ENCODE measurements at places on chromosomes 6 and 20. TPM values are rescaled to one million over a fixed set of nuclear protein-coding genes. Genes with fewer than 3 reads are reported as not detected.

The PPP1R3G gene
- not detected for polyA plus RNA-seq

The TPX2 gene
- 3.1 TPM for polyA plus RNA-seq

The PPARD gene
- polyA plus RNA-seq, result 5.9 TPM

The TFAP2C gene
- not detected for polyA plus RNA-seq

The TNNC2 gene
- 0.76 TPM for polyA plus RNA-seq

The TMEM244 gene
- polyA plus RNA-seq, result 4.1 TPM

The ULBP2 gene
- 0.13 TPM for polyA plus RNA-seq

The OR14J1 gene
- polyA plus RNA-seq, result not detected

The COL9A1 gene
- not detected for polyA plus RNA-seq

The TFAP2B gene
- not detected for polyA plus RNA-seq

The COL12A1 gene
- polyA plus RNA-seq, result not detected

The MBOAT1 gene
- 4.2 TPM for polyA plus RNA-seq

The SLC44A4 gene
- polyA plus RNA-seq, result not detected

The LY86 gene
- polyA plus RNA-seq, result 0.31 TPM

The TRAPPC3L gene
- polyA plus RNA-seq, result not detected

The BTNL2 gene
- polyA plus RNA-seq, result not detected

The KHDRBS2 gene
- not detected for polyA plus RNA-seq

The ZNF311 gene
- 0.54 TPM for polyA plus RNA-seq

The ESR1 gene
- 0.18 TPM for polyA plus RNA-seq

The MCHR2 gene
- polyA plus RNA-seq, result not detected

The UBE2V1 gene
- 115 TPM for polyA plus RNA-seq

The ADGRF4 gene
- polyA plus RNA-seq, result not detected

The MARCKS gene
- polyA plus RNA-seq, result not detected

The ANKRD66 gene
- polyA plus RNA-seq, result not detected

The MUC22 gene
- polyA plus RNA-seq, result not detected
